NK-92 treated with Interleukin-12 subunit alpha and Interleukin-12 subunit beta, amount 100 ng/mL, for 24 hours (cell line): ENCODE measurements at places on chromosomes 5 and 9.

DNA sequence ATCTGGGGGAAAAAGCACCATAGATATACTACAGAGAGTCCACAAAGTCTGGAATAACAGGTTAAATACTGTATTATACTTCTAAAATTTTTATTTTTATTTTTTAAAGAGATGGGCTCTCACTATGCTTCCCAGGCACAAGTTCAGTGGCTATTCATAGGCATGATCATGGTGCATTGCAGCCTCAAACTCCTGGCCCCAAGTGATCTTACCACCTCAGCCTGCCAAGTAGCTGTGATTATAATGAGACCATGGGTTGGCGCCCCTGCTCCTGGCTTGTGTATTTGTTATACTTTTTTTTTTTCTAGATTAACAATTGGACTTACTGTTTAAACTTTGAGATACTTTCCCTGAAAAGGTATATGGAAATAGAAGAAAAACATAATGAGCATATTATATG, 25.9 kb downstream of the ERBIN start:
- no peak for DNase-seq

- no peak for DNase-seq
These were observed 18.3 kb upstream of the IFNK start for GRCh38 chr9:27505744-27506161.

DNA sequence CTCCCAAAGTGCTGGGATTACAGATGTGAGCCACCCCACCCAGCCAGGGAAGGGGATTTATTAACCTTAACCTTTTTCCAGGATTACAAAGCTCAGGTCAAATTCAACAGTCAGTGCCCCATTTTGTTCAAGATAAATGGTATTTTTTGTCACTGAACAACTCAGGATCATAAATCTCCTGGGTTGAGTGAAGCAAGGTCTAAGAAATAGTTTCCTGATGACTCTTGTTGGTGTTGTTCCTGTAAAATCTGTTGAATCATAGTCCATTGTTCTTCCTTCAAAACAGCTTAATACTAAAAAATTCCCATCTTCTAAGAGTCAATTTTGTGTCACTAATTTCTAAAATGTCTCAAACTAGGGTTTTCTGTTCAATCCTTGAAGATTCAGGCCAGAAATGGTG, 33.9 kb upstream of the JMY start:
- DNase-seq = no peak

GRCh38 chr5:4995014-4995413, 145.1 kb upstream of the ADAMTS16 start:
- DNase-seq = no peak

GRCh38 chr5:1634337-1634661, 110.5 kb upstream of the LPCAT1 start:
- DNase-seq = no peak

GRCh38 chr5:41738710-41739354, 131.4 kb downstream of the OXCT1 start:
- DNase-seq = no peak

DNA sequence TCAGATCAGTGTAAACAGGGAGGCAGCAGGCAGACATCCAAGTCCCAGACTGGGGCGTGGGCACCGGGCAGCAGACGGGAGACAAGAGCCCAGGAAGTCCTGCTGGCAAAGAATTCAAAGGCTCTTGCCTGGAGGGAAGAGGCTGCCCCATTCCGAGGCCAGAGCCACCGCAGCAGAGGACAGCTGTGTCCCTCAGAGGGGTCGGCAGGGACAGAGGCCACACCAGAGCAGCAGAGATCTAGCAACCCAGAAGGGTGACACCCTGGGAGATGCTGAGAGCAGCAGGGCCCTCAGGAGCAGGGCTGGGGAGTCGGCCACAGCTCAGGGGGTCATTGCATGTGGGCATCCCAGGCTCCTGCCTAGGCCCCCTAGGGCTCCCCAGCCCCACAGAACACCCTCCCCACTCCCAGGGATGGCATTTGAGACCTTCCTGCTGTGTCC, 29.1 kb downstream of the ADAMTS2 start:
- no peak for DNase-seq

DNA sequence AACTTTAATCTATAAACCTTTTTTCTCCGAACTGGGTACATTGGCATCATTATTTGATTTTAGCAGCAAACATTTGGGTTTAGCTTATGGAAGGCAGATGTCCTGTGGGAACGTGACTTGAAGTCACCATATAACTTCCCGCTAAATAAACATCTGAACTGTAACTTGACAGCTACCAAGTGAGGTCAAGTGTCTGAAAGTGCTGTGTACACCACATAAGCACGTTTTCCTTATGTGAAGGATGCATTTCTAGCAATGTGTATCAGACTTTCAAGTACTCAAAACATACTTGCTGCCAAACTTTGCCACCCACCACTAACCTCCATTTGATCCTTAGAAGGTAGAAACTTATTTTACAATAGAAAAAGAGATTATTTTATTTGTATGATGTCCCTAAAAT, 35.7 kb downstream of the SLC1A3 start:
- no peak for DNase-seq

DNA sequence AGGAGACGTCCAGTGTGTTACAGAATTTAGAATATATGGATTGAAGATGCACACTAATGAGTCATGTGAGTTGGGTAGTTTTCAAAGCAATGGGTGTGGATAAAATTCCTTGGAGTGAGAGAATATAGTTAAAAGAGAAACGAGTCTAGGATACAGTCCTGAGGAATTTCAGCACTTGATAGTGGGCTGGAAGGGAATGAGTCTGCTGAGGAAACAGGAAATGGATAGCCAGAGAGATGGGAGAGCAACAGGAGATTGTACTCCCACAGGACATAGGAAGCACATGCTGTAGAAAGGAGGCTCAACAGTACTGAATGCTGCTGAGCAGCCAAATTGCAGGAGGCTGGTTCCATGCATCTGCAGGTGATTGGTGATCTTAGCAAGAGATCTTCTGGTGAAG, 68.1 kb downstream of the FBN2 start:
- DNase-seq = no peak

GRCh38 chr5:159385536-159385935, 55.2 kb upstream of the IL12B start:
- DNase-seq = no peak

- no peak for DNase-seq
These were observed 323.4 kb downstream of the CSNK1G3 start for GRCh38 chr5:123835421-123835820.

- no peak for DNase-seq
These were observed 20.8 kb downstream of the AMBP start for GRCh38 chr9:114057161-114057885.

GRCh38 chr9:131837316-131837715, 97.4 kb upstream of the RAPGEF1 start:
- no peak for DNase-seq

DNA sequence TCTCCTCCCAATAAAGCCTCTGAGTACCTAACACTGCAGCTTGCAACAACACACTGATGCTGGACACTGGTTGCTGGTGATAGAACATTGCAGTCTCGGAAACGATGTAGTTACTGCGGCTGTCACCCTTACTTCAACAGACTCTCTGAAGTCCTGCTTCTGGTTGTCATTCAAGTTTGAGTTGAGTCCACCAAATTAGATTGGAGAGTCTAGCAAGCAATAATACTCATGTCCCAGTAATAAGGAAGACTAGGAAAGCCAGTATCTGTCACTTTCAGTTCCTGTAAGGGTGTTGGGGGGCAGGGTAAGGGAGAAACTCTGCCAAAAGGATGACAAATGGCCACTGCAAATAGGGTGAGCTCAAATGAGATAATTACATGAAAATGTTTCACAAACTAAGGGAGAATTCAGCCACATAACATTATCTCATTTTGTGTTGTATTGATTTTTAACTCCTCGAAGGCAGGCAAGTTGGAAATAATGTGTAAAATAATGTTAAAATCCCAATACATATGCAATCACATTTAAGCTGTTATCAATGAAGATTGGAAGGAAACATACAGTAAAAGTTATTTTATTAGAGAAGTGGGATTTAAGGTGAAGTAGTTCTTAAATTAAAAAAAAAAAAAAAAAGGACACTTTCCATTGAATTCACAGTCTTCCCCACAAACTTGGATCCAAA, 849 bp upstream of the IFT74 start:
- DNase-seq = no peak
